Effector CD8-positive, alpha-beta T cell (primary cell): ENCODE measurements at places on chromosomes 3 and 15.

DNA sequence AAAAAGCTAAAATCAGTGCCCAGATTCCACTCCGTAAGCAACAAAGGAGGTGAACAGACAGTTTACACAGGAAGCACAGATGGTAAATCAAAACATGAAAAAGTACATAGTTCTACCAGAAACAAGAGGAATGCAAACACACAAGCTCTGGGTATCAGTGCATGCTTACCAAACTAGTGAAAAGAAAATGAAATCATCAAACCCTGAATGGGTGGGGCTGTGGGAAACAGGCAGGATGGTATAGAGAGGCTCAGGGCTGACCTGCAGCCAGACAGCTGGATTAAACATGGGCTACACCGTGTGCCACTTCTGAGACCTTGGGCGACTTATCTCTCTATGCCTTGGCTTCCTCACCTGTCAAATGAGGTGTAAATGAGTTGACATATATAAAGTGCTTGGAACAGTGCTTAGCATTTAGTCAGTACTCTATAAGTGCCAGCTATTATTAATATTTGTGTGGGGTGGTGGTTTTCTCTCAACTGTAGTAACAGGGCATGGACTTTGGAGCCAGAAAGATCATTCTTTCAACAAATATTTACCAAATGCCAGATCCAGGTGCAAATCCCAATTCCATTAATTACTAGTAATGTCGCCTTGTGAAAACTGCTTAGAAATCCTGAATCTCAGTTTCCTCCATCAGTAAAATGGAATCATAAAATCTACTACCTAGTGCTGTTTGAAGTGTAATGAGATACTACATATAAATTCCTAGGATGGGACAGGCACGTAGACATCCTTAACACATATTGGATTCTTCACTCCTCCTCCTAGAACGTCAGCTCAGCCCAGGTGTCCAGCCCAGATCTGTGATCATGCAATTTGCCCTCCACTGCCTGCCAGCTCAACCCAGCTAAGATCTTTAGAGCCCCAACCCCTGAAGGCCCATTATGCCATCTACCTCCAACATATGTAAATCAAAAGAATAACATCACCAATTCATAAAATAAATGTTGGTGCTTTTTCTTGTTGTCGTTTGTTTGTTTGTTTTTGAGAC is 55.5 kb upstream of the SMAD3 start:
- DNase-seq, result no peak

DNA sequence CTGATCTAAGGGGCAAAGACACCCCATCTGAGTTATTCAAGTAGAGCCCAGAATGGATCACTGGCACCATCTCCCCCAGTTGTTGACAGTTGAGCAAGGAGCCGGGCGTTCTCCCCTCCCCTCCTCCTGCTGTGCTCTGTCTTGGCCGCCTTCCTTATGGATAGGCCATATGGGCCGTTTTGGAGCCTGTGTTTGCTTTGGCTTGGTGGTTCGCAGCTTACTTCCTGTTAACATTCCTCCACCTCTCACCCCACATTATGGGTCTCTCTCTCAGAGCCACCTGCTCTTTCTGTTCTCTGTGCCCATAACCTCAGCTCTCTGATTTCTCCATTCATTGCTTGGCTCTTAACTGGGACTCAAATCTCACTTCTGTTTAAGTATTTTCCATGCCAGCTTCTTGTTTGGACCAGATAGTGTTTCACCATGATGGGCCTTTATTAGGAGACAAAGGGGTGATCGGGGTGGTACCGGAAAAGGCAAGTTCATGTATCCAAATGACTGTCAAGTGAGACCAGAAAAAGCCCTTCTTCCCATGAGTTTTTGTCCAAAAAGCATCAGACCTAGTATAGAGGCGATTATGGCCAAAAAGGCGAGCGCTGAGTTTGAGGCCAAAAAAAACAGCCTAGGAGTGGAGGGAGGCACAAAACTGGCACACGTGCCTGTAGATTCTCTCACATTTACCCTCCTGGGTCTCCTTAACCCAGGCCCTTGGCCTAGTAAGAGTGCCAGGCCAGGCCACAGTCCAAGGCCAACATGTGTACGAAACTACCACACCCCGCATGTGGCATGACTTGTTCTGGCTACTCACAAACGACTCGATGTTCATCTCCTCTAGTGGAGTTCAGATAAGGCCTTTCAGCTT is 62.6 kb downstream of the DUT start:
- DNase-seq, result no peak

DNA sequence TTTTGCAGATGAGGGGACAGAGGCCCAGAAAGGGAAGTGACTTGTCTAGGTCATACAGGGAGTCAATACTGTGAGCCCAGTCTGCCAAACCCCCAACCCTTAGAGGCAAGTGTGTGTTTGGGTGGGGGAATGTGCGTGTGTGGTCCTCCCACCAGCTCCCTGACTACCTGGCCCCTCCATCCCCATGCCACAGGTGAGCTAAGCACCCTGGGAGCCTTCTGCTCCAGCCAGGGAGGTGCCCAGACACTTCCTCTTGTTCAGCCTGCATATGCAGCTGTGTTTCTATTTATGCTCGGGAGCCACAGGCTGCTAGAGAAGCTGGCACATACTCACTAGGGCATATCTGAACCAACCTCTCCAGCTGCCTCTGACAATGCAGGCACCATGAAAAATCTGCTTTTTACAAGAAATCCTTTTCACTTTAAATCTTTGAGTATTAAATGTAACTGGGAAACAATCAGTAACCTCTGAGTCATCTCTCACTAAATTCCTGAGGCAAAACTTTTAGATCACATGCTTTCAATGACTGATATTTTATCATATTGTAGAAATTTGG is 20.7 kb downstream of the TBC1D2B start:
- no peak for DNase-seq

- no peak for DNase-seq
Observed at GRCh38 chr15:66631616-66632263, 65.9 kb upstream of the LCTL start.

DNA sequence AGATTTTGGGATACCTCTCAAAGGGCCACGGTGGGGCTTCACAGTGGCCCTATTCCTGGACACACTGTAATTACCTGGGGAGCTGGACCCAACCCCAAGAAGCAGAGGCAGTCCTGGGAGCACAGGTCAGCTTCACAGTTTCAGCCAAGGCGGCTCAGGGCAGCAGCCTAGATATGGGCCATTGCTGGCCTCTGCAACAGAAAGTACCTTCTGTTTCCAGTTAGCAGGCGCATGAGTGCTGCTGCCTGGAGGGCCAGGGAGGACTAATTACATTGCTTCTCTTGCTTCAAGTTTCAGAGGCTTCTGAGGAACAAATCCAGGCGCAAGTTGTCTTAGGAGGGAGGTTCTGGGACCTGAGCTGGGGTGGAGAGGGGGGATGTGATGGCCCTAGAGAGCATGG is 13.5 kb upstream of the DUSP7 start:
- DNase-seq, result no peak

DNA sequence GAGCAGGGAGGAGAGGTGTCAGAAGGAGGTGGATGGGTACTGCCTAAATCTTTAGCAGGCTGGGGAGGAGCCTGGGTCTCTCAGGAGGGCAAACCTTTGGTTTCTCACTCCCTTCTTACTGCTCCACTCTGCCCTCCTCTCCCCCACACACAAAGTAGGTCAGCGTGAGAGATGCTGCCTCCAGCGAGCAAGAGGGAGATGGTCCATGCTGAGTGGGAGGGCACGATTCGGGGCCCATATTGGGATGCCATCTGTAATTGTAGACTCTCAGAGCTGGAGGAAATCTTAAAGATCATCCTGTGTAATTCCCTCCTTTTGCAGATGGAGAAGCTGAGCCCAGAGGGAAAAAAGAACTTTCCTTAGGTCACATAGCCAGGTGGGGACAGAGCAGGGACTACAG is 34.2 kb upstream of the SYN2 start:
- no peak for DNase-seq

GRCh38 chr15:46735115-46735514 is 982.2 kb upstream of the SEMA6D start:
- DNase-seq, result no peak

- no peak for DNase-seq
Observed at GRCh38 chr3:178669022-178669601, 132.9 kb downstream of the KCNMB2 start.
